ENCODE measurements at places on chromosomes 12 and 14.

GRCh38 chr12:88752183-88752582 lies 171.9 kb upstream of the KITLG start:
- DNase-seq, result peak; percentile 81

DNA sequence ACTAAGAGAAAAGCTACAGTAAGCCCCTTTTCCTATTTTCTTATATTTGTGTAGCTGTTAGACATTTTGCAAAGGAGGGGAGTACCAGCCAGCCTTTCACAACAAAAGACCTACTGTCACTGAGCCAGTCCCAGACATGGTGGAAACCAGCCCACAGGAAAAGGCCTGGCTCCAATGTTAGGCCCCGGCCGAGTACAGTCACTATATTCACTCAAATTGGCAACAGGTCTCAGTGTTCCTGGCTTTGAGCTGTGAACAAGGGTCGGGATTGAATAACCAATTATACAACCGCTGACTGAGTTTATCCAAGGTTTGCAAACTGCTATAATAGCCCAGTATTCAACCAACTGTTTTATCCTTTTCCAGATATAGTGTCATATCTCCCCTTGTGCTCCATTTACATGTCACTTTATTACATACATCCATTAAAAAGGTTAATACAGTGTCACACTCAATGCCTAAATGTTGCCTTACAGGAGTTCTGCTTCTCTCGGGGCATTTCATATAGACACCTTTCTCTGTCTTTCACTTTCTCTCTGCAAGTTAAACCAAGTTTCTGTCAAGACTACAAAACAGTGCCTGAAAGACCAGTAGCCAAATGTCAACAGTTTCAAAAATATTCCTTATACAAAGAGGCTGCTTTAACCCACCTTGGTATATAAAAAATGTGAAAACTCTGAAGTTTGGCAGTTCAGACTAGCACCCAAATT lies 178.1 kb downstream of the SOX5 start:
- no peak for DNase-seq

DNA sequence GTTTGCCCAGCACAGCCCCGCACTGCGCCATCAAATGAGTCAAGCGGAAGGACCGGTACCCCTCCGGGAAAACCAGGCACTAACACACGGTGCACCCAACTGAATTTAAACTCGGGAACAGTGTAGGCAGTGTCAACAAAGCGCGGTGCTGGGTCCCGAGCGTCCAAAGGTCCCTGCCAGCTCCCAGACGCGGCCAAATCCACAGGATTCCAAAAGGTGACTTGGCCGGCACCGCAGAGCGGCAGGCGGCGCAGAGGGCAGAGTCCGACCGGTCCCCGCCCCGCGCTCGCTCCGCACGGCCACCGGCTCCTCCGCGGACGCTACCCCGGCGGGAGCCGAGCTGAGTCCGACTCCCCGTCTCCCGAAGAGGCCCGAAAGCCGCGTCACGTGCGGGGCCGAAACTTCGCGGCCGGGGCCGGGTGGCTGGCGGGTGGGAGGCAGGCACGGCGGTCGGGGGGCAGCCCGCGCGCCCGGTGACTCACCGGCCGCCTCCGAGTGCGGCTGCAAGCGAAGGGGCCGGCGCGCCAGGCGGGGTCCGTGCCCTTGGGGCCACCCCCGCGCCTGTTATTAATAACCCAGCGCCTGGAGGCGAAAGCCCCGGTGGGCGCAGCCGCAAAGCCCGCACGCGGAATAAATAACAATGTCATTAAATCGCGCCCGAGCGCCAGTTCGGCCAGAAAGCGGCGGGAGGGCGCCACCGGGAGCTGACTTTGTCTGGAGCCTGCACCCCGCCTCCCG lies 863 bp downstream of the DENND5B start:
- peak; percentile 85 for DNase-seq

GRCh38 chr12:64124511-64125197 lies 97.4 kb downstream of the KICS2 start:
- DNase-seq, result no peak

GRCh38 chr14:86050072-86050683 lies 520.2 kb downstream of the FLRT2 start:
- DNase-seq, result no peak

DNA sequence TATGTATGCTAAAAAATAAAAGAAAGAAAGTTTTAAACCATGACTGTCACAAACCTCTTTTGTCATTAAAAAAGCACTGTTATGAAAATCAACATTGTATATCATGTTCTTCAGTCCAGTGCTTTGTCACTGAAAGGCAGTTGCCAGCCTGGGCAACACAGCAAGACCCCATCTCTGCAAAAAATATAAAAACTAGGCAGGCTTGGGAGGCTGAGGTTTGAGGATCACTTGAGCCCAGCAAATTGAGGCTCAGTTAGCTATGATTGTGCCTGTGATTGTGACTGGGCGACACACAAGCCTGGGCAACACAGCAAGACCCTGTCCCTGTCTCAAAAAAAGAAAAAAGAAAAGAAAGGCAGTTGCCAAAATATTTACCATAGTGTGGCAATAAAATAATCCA lies 102.7 kb upstream of the NAP1L1 start:
- no peak for DNase-seq

- no peak for DNase-seq
Observed at GRCh38 chr12:65615118-65615517, 209.2 kb upstream of the HMGA2 start.

DNA sequence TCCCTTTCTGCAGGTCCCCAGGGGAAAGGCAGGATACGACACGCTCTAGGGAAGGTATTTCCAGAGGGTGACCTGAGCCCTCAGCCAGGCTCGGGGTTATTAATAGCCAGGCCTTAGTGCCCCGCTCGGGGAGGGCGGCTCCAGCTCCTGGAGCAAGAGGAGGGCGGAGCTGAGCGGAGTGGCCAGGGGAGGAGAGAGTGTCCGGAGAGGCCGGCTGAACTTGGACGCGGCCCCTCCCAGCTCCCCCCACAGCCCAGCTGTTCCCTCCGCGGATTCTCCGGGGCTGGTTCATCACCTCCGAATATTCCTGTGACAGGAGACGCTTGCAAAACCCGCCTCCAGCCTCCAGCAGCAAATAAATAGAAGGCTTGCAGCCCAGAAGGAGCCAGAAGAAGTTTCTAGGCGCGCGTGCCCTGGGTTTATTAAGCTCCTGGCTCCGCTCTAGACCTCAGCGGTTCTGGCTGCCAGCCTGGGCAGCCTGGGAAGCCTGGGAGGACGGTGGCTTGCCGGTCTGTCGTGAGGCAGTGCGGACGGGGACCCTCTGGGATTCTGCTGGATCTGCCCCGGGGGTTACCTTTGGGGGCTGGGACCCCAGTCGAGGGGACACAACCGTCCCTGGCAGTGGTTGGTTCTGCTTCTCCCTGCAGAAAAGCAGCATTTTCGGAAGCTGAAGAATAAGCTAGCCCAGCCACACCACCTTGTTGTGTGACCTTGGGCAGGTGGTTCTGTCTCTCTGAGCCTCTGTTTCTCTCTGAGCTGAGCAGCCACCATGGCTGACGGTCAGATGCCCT lies at the start of gene HSPB8:
HSPB8 (plus strand) TSS at position 388 of the 791 bp plus-strand sequence; CDS start at position 770, 382 bp downstream.
- DNase-seq, result no peak

DNA sequence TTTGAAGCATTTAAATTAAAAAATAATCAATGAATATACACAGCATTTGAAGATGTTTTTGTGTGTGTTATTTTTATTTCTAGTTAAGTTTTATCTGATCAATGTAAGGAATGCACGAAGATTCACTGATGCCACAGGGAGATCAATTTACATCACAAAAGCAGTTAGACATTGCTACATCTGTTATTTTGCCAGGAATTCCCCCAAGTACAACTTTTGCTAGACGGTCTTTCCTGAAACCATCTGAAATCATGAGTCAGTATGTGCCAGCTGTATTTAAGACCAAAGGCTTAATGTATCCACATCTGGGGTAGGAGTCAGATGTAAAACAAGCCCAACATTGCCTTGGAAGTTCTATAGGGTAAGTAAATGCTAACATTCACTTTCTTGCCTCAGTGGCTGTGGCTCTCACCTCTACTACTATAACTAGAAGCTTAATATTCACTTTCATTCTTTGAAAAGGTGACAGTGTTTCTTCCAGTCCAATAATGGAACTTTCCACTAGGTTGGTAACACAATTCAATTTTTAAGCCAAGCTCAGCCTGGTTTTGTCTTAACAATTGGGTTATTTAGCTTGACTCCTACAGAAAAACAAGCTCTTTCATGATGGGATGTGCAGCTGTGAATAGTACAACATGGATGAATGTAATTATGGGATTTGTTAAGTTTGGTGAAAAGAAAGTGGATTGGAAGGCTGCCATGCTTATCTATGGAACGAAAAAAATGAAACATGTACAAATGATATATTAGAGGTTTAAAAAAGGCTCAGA lies 385.4 kb upstream of the TMEM132C start:
- no peak for DNase-seq

All from LoVo (cell line).